ENCODE measurements at places on chromosomes 5 and 9.

- DNase-seq, result no peak
Observed at GRCh38 chr5:463952-464351, 21.0 kb downstream of the EXOC3 start.

GRCh38 chr5:178423431-178423830 is 166.8 kb downstream of the COL23A1 start:
- DNase-seq, result no peak

- DNase-seq, result no peak
Observed at GRCh38 chr5:91065496-91065895, 317.6 kb downstream of the ARRDC3 start.

DNA sequence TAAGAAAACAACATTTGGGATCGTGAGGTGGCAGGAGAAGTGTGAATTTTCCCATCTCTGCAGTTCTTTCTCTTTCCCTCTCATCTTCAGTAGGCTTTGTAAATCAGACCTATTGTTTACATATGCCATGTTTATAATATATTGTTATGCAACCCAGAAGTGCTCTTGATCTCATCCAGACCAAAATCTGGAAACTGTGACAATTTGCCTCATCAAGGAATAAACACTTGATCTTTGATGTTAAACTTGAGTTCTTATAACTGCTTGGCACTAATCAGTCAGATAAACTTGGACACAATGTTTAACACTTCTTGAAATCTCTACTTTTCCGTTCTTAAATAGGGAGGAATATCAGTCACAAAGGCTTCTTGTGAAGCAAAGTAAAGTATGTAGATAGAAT is 384.7 kb downstream of the DMRT2 start:
- no peak for DNase-seq

- DNase-seq, result no peak
Observed at GRCh38 chr5:131270809-131271208, 7.0 kb downstream of the CDC42SE2 start.

GRCh38 chr9:18459962-18460584 is 13.9 kb upstream of the ADAMTSL1 start:
- no peak for DNase-seq

- DNase-seq, result no peak
Observed at GRCh38 chr5:37838152-37838932, 1.5 kb downstream of the GDNF start.

GRCh38 chr5:129978270-129978669 is 74.0 kb downstream of the CHSY3 start:
- DNase-seq, result no peak

DNA sequence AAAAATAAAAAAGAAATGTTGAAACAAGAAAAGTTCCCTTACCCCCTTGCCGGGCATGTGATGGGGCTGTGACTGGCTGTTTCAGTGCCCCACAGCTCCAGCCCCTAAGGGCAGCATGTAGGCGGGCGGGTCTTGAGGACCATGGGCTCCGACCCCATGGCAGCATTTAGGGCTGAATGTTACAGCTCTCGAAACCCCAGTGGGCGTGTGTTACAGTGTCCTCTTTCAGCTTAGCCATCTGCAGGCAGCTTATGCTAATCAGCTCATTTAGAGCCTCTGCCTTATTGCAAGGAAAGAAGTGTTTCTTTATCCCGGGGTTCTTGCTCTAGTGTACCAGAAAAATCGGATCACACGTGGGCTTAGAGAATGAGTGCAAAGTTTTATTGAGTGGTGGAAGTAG is 497.4 kb upstream of the CYLC2 start:
- no peak for DNase-seq

DNA sequence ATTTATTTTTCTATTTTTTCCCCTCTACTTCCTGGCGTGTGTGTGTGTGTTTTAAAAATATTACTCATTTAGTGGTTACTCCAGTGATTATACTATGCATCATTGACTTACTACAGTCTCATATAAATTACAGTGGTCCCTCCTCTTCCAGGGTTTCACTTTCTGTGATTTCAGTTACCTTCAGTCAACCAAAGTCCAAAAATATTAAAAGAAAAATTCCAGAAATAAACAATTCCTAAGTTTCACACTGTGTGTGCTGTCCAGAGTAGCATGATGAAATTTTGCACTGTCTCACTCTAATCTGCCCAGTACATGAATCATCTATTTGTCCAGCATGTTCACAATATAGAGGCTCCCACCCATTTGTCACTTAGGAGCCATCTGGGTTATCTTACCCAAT is 47.4 kb upstream of the CCDC112 start:
- DNase-seq, result no peak

DNA sequence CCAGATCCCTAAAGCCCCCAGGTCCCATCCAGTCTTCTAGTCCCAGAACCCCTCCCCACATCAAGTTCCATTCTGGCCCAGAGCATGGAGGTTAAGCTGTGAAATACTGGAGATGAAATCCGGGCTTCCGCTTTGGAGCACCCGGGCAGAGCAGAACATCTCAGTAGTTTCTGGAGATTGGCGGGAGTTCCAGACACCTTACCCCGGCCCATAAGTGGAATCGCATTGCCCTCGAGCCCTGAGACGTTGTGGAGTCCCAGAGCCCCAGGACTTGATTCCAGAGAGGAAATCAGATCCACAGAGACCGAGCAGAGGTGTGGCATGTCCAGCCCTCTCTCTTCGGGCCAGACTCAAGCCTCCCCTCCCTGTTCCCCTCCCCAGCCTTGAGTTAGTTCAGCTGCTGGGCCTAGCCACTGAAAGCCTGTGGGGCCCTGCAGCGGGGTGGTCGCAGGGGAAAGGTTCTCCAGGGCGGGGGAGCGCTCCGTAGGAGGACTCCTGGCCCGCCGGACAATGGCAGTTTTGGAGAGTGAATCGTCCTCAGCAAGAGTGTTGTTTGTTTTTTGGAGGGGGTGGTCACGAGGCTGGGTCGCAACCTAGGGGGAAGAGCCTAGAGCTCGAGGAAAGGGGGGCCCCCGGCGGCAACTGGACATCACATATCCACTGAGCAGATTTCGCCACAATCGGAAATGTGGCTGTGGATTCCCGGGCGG is 1.0 kb upstream of the PAX5 start:
- no peak for DNase-seq

DNA sequence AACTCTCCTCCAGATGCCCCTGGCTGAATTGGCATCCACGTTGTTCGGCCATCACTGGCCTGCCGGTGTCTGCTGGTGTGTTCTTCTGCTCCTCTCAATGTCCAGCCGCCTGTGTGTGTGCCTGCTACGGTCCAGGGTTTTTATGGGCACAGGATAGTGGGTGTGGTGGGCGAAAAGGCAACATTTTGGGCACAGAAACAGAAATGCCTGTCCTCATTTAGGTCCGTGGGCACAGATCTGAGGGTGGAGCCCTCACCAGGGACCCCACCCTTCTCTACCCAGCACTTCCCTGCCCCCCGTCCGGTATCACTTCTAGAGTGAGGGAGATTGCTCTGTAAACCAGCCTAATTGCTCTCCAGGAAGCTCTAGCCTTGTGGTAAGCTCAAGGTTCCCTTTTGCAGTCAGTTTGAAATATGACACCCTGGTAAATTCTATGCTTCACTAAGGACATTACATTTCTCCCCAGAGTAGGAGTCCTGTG is 410.1 kb downstream of the MAT2B start:
- DNase-seq, result no peak

DNA sequence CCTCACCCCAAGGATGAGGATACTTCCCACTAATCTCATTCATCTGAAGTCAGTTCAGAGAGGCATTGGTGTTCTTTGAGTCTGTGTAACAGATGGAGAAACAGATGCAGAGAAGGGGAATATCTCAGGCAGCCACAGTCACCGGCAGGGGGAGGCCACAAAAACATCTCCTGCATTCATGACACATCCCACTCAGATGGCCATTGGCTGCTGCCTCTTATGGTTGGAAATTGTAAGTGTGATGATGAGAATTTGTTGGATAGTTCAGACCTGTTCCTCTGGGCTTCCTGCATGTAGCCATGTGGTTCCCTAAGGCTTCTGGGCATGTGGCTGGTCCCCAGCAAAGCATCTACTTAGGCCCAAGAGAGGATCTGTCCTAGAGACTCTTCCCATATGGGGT is 45.9 kb upstream of the GABRP start:
- DNase-seq, result no peak

GRCh38 chr5:101897914-101898313 is 398.2 kb downstream of the SLCO4C1 start:
- no peak for DNase-seq

DNA sequence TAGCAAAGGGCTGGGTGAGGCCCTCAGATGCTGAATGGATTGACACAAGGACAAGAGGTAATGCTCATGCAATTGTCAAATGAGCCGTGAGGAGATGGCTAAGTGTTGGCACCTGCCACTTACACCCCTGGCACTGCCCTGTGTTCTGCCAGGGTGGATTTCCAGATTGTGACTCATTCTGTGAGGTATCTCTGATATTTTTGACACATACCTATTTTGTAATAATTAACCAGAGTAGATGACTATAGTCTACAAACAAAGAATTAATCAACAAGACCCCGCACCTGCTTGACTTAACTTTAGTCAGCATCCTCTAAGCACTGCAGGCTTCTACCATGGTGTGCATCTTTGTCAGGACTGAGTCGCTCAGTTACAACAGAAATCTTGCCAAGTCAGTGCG is 200.8 kb downstream of the DIRAS2 start:
- no peak for DNase-seq

- DNase-seq, result no peak
Observed at GRCh38 chr9:14616188-14616982, 76.8 kb downstream of the ZDHHC21 start.

DNA sequence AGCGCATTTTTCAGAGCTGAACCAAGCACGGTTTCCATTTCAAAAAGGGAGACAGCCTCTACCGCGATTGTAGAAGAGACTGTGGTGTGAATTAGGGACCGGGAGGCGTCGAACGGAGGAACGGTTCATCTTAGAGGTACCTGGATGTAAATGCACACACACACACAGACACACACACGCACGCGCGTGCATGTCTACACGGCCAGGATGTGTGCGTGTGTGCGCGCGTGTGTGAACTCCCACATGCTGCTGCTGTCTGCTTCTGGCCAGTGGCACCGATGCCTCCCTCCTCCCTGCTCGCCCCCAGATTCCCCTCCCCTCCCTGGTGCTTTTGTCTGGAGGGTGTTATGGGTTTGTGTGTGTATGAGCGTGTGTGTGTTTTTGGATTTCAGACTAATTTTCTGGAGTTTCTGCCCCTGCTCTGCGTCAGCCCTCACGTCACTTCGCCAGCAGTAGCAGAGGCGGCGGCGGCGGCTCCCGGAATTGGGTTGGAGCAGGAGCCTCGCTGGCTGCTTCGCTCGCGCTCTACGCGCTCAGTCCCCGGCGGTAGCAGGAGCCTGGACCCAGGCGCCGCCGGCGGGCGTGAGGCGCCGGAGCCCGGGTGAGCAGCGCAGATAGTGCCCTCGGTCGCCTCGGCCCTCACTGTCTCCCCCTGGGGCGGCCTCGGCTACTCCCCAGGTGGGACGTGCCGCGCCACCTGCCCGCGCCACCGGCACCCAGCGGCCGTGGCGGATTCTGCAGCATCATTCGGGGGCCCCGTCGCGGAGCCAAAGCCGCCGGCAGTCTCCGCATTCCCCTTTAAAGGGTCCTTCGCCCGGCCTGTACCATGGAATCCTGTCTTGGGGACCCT is at the start of gene NTRK2:
Gene NTRK2, plus strand, starts transcription at position 442 of the 850 bp plus-strand sequence. CDS start 1,020 bp downstream, outside the sequence.
- no peak for DNase-seq

DNA sequence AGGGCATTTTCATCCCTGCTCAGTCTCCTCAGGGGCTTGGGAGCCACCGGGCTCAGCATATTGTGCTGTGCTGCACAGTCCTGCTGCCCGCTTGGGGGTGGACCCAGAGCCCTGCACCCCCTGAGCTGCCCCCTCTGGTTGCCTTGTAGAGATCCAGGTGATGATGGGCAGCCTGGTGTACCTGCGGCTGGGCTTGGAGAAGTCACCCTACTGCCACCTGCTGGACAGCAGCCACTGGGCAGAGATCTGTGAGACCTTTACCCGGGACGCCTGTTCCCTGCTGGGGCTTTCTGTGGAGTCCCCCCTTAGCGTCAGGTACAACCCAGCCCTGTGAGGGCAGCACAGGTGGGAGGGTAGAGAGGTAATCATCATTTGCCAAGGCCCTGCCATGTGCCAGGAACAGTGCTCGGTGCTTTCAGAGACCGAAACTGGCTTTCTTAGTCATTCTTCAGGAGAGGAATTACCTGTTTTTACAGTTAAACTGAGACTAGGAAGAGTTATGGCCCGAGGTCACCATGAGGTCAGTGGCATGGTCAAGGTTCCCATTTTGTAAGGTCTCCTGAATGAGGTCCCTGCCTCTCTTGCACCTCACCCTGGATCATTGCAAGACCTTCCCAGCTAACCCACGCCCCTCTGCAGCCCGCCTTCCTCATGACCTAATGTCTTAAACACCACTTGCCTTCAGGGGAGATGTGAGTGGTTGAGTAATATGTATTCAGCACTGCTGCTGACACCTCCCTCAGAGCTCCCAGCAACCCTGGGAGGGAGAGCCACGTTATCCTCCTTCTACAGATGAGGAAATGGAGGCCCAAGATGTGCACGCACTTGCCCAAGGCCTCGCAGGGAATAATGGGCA is 7.5 kb downstream of the NHP2 start:
- DNase-seq, result no peak

- DNase-seq, result no peak
Observed at GRCh38 chr5:654071-654778, 38.9 kb downstream of the TPPP start.

- DNase-seq, result no peak
Observed at GRCh38 chr9:30197954-30198353, 2186.5 kb upstream of the ACO1 start.

- DNase-seq, result no peak
Observed at GRCh38 chr5:73776405-73776804, 150.4 kb downstream of the ARHGEF28 start.

GRCh38 chr5:178334861-178335260 is 102.3 kb upstream of the PHYKPL start:
- DNase-seq, result no peak

- no peak for DNase-seq
Observed at GRCh38 chr5:150612405-150612804, 28.1 kb upstream of the SYNPO start.

GRCh38 chr5:431001-431710 is 11.8 kb upstream of the EXOC3 start:
- DNase-seq, result no peak

- no peak for DNase-seq
Observed at GRCh38 chr9:37324261-37324683, 98.2 kb upstream of the GRHPR start.

DNA sequence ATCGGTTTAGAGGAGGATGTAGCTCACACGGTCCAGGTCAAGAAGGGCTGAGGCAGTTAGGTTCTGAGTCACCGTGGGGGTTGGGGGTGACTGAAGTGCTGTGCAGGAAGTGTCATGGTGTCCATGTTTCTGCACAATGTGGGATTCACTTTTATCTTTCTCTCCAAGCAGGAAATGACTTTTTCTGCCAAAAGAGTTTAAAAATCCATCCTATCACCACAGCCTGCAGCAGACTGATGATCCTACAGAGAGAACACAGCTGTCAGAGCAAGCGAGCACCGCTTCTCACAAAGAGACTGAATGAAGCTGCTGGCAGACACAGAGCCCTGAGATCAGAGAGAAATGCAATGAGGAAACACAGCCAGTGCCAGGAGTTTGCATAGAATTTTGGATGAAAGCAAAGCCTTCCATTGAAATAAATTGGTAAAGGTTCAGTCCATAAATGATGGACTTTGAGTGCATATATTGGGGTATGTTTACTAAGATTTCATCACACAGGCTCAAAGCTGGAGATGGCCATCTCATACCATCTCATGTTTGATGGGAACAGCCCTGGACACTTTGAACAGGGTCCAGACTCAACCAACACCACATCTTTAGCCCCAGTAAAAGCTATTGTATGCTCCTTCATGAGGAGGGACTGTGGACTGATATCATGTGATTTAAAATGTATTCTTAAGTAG is 213.9 kb upstream of the FBXL7 start:
- DNase-seq, result no peak

- no peak for DNase-seq
Observed at GRCh38 chr9:16801871-16802466, 68.5 kb downstream of the BNC2 start.

- no peak for DNase-seq
Observed at GRCh38 chr9:126703866-126704156, 90.1 kb downstream of the LMX1B start.
